GF-D8 (cell line): ENCODE measurements at places on chromosomes 5 and 9.

- DNase-seq: no peak
Observed at GRCh38 chr5:54721116-54721515, 203.6 kb downstream of the SNX18 start.

DNA sequence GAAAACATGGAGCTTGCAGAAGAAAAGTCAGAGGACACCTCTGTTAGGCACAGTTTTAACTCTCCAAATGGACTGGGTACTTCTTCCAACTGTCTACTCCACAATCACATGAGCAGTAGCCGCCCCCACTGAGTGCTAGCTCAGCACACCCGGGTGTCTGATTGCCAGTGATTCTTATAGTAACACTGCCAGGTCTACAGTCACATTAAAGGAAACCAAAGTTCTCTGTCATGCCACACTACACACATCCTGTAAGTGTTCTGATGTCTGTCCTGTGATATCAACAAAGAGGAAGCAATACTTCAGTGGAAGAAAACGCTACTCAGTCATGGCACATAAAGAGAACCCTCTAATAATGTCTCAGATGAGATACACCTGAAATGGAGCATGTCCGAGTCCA, at the start of gene HAVCR2:
Gene HAVCR2 (minus strand): TSS at position 69 of the 400 bp plus-strand sequence. CDS start 61 bp downstream, at position 8.
- DNase-seq: no peak

GRCh38 chr5:177094224-177095087, 7.7 kb downstream of the FGFR4 start:
- peak; percentile 5 for DNase-seq

GRCh38 chr5:177964471-177964870, 31.6 kb downstream of the PROP1 start:
- DNase-seq: no peak

- DNase-seq: no peak
Observed at GRCh38 chr5:179294891-179295777, 50.1 kb downstream of the ADAMTS2 start.
